Aorta (tissue), 5 donors: ENCODE measurements at places on chromosomes 7 and 10. TPM values are rescaled to one million over a fixed set of nuclear protein-coding genes. Genes with fewer than 3 reads are reported as not detected.

- no peak for DNase-seq
Observed at GRCh38 chr10:3179174-3179573, 6.6 kb upstream of the PITRM1 start.

- DNase-seq = no peak
Observed at GRCh38 chr10:129400426-129400825, 66.6 kb upstream of the MGMT start.

DNA sequence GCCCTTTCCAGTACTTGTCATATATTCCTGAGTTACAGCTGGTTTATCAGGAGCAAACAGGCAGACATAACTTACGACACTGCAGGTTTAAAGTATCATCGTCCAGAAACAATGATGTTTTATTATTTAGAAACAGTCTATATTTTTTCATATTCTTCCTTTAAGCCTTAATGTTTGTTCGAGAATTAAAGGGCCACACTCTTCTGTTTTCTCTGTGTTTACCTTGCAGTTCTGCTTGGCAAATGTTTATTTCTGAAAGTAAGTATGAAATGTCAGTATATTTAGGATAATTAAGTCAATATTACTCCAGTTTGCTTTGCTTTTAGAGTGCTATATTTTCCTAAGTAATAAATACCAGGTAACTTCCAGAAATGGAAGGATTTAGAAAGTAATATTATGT lies 115.1 kb downstream of the VTI1A start:
- DNase-seq = no peak

Gene OR6B1
- total RNA-seq = not detected

GRCh38 chr7:114530057-114530611 lies 115.5 kb downstream of the FOXP2 start:
- DNase-seq = no peak

DNA sequence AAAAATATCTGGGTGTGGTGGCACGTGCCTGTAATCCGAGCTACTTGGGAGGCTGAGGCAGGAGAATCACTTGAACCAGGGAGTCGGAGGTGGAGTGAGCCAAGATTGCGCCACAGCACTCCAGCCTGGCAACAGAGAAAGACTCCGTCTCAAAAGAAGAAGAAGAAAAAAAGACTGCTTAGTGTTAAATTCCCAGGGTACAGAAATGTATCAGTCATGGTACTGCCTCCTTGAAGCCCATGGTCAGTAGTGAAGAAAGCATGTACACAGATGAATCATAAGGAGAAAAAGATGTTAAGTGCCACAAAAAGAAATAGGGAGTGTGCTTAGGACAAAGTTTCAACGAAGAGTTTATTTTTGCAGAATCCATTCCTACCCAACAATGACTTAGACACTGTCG lies 62.5 kb upstream of the KMT2E start:
- DNase-seq = peak; percentile 74

Gene RPEL1
- total RNA-seq = not detected

Gene PNLIP
- 2.3 TPM for total RNA-seq

Gene TUBAL3
- not detected for total RNA-seq

DNA sequence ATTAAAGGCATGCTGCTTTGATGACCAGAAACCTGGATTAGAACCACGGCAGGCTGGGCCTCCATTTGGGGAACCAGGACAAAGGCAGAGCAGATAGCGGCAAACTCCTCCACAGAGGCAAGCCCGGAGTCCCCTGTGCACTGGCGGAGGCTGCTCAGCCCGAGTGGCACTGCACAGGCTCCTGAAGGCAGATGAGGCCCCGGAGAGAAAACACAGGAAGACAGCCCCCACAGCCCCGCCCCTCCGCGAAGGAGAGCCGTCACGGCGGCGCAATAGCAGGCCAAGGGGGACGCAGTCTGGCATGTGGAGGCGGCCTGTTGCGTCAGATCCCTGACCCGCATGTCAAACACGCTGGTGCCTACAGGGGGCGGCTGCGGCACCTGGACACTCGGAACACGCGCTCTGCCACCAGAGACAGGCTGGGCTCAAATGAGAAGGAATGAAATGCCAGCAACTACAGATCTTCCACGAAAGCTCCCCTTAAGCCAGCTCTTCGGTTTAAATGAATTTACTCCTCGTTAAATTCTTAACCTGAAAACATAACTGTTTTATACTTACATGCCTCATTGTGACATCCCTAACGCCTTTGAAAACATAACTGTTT lies 128.5 kb downstream of the MAD1L1 start:
- peak; percentile 86 for DNase-seq

DNA sequence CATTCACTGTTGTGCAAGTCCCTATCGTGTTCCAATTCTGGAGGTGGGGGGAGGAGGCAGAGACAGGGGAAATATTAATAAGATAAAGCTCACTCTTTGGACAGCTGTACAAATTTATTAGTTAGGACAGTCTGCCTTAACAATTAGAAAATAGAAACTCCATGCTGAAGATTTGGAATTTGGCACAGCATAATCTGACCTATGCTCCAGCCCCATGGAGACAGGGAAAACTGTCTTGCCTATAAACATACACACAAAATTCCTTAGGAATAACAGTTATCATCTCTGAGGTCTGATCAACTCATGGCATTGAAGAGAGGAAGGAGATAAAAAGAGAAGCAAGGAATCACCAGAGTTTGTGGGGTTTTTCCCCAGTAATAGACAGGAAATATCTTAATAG lies 335.4 kb upstream of the MEOX2 start:
- DNase-seq = no peak

DNA sequence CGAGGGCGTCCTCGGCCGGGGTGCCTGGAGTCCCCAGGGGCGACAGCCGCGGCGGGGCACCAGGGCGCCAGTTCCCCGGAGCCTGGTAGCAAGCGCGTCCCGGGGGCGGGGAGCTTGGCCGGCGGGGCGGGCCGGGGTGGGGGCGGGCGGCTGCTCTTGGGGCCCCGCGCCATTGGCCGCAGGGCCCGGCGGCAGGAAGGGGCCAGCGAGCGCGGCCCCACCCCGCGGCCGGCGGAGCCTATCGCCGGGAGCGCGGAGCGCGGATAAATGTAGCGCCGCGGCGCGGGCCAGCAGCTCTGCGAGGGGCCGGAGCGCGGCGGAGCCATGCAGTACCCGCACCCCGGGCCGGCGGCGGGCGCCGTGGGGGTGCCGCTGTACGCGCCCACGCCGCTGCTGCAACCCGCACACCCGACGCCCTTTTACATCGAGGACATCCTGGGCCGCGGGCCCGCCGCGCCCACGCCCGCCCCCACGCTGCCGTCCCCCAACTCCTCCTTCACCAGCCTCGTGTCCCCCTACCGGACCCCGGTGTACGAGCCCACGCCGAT lies at the start of gene HHEX:
Gene HHEX, plus strand, starts transcription at position 293 of the 548 bp plus-strand sequence. Its CDS starts 32 bp downstream, at position 325.
- DNase-seq = peak; percentile 84

GRCh38 chr10:51878695-51879094 lies 179.3 kb upstream of the CSTF2T start:
- DNase-seq = no peak

Gene OR6V1
- not detected for total RNA-seq

GRCh38 chr7:7772397-7772821 lies 54.0 kb upstream of the RPA3 start:
- DNase-seq = no peak

GRCh38 chr7:137885678-137886077 lies 38.9 kb upstream of the DGKI start:
- DNase-seq = no peak

Gene ANKRD30A
- total RNA-seq = not detected
